ENCODE measurements at places on chromosomes 11 and 22.

GRCh38 chr11:20311444-20311843, 52.1 kb upstream of the HTATIP2 start:
- no peak for DNase-seq

- no peak for DNase-seq
These were observed 99.5 kb downstream of the ZNF280B start for GRCh38 chr22:22408731-22409696.

GRCh38 chr11:11178671-11179638, 174.1 kb downstream of the CSNK2A3 start:
- DNase-seq = no peak

- DNase-seq = no peak
These were observed 9.5 kb upstream of the GNAZ start for GRCh38 chr22:23060612-23061400.

DNA sequence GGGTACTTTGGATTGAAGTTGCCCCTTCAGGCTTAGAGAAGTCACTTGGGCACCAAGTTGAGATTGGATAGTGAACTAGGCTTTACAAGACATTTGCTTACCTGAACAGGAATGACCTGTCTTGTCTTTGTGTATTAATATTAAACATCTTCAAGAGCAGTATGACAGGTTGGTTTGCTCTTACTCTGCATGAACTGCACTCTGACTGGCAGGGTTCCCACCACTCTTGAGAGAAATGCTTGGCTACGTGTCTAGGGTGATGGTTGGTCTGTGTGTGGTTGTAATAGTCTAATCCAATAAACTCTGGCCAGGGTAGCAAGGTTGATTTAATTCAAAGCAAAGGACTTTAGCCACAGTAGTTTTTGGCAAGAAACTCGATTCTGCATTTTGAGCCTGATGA, 20.1 kb upstream of the SPTBN2 start:
- no peak for DNase-seq

DNA sequence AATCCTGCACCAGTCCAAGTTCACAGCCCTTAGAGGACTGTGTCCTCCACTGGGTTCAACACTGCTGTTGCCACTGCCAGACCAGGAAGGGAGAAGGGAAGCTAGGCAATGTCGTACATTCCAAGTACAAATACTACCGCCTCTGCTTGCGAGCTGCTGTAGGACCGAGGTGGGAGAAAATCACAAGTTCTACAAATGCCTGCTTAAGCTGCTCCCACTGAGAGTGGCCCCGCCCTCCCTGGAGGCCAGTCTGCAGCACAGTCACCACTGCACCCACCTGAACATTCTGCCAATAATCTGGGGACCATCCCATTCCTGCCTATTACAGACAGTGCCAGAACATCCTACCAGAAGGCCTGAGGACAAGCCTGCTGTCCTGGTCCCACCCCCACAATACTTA, 707.5 kb upstream of the ANO5 start:
- DNase-seq = no peak

- DNase-seq = peak; percentile 74
These were observed at the start of gene KCTD17 for GRCh38 chr22:37051391-37052385. KCTD17 (plus strand) TSS chr22:37051742; CDS start chr22:37051761, 19 bp downstream.

- no peak for DNase-seq
These were observed 352.9 kb downstream of the CTTN start for GRCh38 chr11:70751142-70751734.

- no peak for DNase-seq
These were observed 558.3 kb downstream of the BRD1 start for GRCh38 chr22:49269371-49269770.

Data from right kidney (tissue), 9 donors.